ENCODE measurements at places on chromosomes 1 and 21. TPM values are rescaled to one million over a fixed set of nuclear protein-coding genes. Genes with fewer than 3 reads are reported as not detected.
A peak's percentile ranks its signal among the peaks of the same experiment; 100 is the strongest.

The TAS1R1 gene
- total RNA-seq, result not detected

The GNG12 gene
- total RNA-seq, result 0.43 TPM

The PLA2G5 gene
- not detected for total RNA-seq

The MXRA8 gene
- total RNA-seq, result 0.54 TPM

The C1orf141 gene
- not detected for total RNA-seq

The RGS8 gene
- 0.31 TPM for total RNA-seq

The LCK gene
- 126 TPM for total RNA-seq

The PDC gene
- not detected for total RNA-seq

- no peak for DNase-seq
Observed at GRCh38 chr21:32807717-32808380, 36.3 kb upstream of the PAXBP1 start.

- no peak for DNase-seq
Observed at GRCh38 chr1:90614872-90615271, 102.2 kb downstream of the BARHL2 start.

- DNase-seq, result no peak
Observed at GRCh38 chr1:22263359-22263758, 120.5 kb upstream of the WNT4 start.

GRCh38 chr1:155051777-155052398 is 772 bp downstream of the ADAM15 start:
- no peak for DNase-seq

DNA sequence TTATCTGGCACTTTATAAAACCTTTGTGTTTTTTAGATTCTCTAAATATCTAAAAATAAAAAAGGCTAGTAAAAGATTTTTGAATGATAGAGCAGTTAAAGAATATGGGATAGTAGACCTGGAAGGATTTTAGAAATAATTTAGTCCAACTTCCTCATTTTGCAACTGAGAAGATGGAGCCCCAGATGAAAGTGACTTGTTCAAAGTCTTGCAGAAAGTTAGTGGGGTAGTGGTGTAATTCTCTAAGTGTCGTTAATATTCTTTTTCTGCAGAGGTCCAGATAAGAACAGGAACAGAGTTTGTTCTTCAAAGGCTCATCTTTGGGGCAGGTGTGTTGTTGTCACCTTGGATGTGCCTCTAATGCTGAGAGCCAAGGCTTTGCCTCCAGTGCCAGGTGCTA is 159.5 kb downstream of the DISC1 start:
- DNase-seq, result no peak

- DNase-seq, result no peak
Observed at GRCh38 chr1:112502826-112503225, 5.9 kb upstream of the WNT2B start.

DNA sequence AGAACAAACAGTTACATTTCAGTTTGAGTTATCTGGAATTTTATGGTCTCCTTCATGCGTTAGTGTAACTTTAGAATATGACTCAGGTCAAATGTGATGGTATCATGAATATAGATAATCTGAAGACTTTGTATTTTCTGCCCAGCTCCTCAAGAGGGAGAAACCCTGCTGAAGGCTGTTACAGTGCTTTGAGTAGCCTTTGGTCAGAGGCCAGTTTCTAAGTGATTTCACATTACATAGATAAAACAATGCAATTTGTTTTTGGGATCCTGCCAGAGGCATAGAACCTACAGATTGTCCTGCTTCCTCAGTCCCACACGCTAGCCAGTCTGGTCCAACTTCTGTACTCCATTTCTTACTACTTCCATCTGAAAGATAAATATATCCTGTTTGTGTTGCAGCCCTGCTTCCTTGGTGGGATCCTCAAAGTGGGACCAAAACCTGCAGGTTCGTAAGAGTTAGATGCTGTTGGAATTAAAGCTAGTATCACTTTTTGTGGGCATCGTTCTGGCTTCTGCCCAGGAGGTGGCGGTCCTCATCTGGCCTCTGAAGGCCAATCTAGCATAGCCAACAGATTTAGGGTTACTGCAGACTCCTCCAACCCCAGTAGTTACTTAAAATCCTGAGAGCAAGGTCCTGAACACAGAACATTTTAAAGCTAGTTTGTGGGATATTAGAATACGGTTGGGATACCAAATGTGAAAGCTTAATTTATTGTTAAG is 645.8 kb upstream of the USP24 start:
- DNase-seq, result no peak

- DNase-seq, result no peak
Observed at GRCh38 chr1:167310732-167311131, 90.0 kb downstream of the POU2F1 start.

- peak; percentile 98 for DNase-seq
Observed at GRCh38 chr21:33308586-33309490, 15.9 kb upstream of the IFNAR1 start.

GRCh38 chr1:229674042-229674441 is 48.0 kb downstream of the URB2 start:
- DNase-seq, result no peak

- DNase-seq, result no peak
Observed at GRCh38 chr1:241390526-241390925, 33.5 kb upstream of the RGS7 start.

DNA sequence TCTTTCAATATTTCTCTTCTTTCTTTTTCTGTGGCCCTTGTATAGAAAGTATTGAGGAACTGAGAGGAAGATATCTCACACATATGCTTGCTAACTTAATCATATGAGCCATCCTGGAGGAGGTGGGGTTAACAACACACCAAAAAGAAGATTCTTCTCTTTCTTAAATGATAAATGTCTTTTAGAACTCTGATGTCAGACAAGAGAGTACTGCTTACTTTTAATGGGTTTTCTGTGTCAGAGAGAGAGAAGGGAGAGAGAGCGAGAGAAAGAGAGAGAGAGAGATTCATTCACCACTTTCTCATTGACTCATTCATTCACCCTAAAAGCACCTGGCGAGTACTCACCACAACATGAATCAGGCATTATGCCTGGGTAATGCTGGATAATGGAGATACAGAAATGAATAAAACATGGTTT is 250.3 kb upstream of the SGIP1 start:
- peak; percentile 66 for DNase-seq

GRCh38 chr1:96116731-96117130 is 604.9 kb upstream of the PTBP2 start:
- no peak for DNase-seq

GRCh38 chr1:47725000-47725473 is 272.1 kb downstream of the TRABD2B start:
- no peak for DNase-seq

DNA sequence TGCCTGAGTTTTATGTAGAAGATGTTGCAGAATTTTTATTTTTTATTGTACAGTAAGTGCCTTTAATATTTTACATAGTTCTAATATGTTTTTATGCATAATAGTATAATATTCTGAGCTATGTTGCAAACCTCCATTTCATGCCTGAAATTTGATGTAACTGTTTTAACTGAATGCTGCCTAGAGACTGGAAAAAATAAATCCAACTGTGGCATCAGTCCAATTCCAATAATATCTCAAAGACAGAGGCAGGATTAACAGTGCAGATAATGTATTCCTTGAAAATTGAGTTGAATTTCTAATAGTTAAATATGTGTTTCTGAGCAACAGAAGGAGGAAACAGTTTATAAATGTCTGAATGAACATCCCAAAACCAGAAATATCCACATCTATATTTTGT is 61.1 kb upstream of the KIF1B start:
- no peak for DNase-seq

GRCh38 chr1:54158071-54158470 is 5.3 kb upstream of the CDCP2 start:
- no peak for DNase-seq

DNA sequence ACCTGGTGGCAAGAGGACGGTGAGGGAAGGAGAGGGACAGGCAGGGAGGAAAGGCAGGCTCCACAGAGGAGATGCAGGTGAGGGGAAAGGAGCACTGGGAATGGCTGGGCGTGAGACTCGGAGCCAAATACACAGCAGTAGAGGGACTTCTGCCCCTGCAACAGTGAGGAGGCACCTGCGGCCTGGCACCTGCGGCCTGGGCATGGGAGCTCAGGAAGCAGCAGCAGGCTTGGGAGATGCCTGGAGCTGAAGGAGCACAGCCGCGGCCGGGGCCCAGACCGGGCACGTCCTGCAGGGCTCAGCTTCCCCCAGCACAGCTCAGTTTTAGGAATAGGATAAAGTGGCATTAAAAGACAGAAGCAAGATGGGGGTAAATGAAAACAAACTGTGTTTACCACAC is 20.9 kb upstream of the TSPEAR start:
- no peak for DNase-seq

- no peak for DNase-seq
Observed at GRCh38 chr1:245091818-245092637, 62.8 kb upstream of the KIF26B start.

- DNase-seq, result no peak
Observed at GRCh38 chr1:88168126-88168525, 515.9 kb upstream of the PKN2 start.

GRCh38 chr1:67629370-67630075 is 55.5 kb upstream of the GADD45A start:
- no peak for DNase-seq

DNA sequence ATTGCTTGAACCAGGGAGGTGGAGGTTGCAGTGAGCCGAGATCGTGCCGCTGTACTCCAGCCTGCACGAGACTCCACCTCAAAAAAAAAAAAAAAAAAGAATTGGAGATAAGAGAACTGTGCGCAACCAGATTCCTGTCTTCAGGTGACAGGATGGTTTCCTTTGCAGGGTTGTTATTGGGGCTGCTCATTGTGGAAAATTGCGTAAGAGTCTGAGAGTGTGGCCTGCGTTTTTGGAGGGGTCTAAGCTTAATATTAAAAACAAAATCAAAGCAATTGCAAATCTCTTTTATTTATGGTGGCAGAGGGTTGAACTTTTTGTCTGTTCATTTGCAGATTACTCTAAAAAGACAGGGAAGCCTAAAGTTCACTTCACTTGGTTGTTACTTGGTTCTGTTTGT is 36.0 kb upstream of the BCAR3 start:
- DNase-seq, result no peak

DNA sequence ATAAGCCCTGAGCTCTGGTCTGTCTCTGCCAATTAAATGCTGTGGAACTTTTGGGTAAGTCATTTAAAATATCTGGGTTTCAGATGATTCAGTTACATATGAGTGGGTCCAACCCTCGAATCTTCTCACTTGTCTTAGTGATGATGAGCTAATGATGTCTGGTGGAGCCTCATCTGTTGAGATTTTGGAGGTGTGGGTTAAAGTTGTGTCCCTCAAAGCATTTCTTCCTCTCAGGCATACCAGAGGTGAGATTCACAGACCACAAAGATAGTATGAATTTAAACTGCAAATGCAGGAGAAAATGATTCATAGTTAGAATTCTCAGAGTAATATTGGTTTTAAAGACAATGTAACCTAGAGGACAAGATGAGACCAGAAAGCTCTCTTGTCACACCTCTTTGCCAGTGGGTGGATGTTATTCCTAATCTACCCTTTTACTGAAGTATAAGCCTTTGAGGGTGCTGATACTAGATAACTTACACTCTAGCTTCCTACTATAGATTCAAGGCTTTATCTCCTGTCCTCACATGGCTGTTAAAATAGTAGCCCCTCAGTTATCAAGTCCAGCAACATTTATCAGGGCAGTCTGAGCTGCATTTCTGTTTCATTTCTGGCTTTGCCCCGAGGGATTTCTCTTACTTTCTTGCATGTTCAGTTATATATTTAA is 90.7 kb downstream of the MT1HL1 start:
- DNase-seq, result no peak

DNA sequence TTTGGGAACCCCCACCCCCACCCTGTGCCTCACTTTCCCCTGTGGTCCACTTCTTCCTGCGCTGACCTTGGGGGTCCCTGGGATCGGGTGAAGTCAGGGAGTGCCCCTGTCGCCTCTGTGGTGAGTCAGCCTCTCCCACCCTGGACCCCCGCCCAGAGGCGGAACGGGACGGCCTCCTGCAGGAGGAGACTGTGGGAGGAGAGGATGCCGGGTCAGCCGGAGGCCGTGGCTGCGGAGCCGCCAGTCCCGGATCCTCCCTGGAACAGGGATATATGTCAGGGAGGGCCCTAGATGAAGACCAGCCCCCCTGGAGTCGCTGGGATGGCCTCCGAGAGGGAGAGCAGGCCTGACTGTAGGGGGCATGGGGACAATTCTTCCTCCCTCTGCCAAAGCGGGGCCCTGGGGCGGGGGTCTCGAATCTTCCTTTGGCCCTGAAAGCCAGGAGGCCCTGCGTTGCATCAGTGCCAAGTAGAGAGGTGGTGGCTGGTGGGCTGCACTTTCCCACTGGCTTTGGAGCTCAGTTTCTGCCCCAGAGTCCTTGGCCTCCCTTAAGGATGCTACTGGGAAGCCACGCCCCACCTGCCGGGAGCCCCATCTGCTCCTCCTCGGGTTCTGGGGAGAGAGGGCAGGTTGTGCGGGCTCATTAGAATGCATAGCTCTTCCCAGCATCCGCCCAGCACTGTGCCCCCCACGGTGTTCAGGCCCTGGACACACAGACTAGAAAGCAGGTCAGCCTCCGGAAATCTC is 930 bp downstream of the ARHGEF10L start:
- DNase-seq, result no peak

- DNase-seq, result no peak
Observed at GRCh38 chr1:20265250-20265649, 25.4 kb upstream of the VWA5B1 start.

DNA sequence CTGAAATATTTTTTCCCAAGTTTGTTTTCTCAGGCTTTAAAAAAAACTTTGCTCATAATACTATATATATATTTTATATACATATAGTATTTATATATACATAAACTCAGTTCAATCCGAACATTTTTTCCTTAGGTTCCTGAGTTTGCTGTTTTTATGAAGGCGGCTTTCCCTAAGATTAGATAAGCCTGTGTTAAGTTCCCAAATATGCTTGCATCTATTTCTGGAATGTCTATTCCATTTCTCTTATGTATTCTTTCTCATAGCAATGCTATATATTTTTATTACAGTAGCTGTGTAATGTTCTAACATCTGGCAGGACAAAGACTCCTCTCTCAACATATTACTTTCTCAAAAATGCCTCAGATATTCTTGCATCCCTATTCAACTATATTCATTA is 45.9 kb downstream of the ADSS2 start:
- no peak for DNase-seq

- no peak for DNase-seq
Observed at GRCh38 chr1:66302815-66303214, 231.1 kb upstream of the SGIP1 start.

DNA sequence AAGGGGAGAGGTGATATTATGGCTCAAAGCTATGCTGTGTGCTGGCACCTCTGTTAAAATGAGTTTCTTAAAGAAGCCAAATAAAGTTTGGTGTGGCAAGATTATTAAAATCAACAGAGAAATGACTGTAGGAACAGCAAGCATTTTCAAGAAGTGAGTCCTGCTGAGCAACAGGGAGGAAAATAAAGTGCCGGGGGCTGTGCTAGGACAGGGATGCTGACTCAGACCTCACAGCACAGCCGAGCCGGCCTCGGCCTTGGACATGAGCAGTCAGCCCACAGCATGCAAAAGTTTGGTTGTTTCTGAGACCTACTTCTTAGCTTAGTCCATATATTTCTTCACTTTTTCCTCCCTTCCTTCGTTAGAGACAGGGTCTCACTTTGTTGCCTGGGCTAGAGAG is 19.2 kb downstream of the CNIH3 start:
- no peak for DNase-seq

GRCh38 chr1:179082333-179082998 is 596 bp downstream of the TOR3A start:
- no peak for DNase-seq

- DNase-seq, result no peak
Observed at GRCh38 chr1:25695771-25696311, 79.2 kb downstream of the MAN1C1 start.

GRCh38 chr1:37325010-37325409 is 149.4 kb upstream of the ZC3H12A start:
- no peak for DNase-seq

All from GM12878 (cell line).